ENCODE measurements at places on chromosomes 12 and 14. TPM values are rescaled to one million over a fixed set of nuclear protein-coding genes. Genes with fewer than 3 reads are reported as not detected.

NEUROD4 gene
- not detected for total RNA-seq

FAM181A gene
- total RNA-seq: not detected

DNA sequence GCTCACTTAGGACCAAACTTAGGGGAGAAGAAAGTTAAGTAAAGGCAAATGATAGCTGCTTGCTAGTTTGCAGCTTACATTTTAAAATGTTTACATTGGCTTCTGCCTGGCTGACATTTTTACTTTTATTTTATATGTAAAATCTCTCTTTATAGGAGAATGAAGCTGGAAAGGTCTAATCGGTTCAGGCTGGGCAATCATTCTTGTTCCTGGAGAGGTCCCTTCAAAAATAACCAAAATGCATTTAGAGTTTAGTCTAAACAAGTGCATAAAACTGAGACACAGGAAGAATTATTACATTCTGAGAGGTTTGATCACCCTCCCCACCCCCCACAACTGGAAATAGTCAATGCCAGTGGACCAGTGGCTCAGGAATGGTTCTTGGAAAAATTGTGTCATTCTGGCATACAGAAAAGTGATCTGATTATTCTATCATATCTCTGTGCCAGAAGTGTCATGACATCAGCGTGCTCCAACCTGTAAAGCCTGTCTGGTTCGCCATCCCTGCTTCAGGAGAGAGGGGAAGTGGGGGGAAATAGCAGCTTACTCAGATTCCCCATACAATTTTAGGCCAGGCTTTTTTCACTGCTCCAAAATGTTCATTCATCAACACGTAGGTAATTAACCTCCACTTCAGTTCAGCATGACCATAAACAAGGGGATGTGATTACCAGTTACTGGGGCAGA, 4.2 kb downstream of the PRICKLE1 start:
- no peak for DNase-seq

DNA sequence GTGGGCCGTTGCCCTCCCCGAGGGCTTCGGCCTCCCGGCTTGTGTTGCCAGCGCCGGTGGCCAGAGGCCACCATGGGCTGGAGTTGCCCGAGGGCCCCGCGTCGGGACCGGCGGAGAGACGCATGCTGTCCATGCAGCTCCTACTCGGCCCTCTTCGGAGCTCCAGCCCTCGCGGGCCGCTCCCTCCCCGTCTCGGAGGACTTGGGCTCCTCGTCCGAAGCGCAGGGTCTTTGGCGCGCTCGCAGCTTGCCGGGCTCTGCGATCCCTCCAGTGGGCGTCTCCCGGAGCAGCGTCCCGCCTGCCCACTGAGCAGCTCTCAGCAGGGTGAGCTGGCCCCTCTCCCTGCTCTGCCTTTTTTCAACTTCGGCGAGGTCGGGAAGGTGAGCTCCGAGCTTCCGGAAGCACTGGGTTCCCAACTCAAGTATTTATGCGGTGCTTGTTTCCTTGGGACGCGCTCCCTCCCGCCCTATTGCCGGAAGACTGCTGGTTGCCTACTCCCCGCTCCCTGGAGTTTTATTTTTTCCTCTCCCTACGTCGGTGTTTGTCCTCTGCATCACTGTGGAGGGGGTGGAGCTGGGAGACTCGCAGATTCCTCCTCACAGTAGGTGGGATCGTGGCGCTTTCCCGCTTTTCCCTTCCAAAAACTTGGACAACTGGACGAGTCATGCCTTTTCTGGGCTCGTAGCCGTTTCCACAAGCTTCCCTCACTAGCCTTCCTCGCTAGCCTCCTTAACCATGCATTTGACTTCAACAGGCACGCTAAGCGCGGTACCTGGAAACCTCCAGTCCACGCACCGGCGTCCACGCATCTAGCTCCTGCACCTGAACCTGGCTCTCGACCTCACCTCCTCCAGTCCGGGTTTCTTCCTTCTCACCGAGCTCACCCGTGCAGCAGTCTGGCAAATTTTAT, at the start of gene AVPR1A:
Gene AVPR1A (minus strand): TSS at position 489 of the 910 bp plus-strand sequence. CDS start 365 bp downstream, at position 124.
- DNase-seq: no peak

- DNase-seq: no peak
These were observed 33.5 kb upstream of the SPIC start for GRCh38 chr12:101441461-101442224.

CLEC1A gene
- total RNA-seq: not detected

GON7 gene
- 12.4 TPM for total RNA-seq
